H7 (cell line): ENCODE measurements at places on chromosomes 4 and X. TPM values are rescaled to one million over a fixed set of nuclear protein-coding genes. Genes with fewer than 3 reads are reported as not detected.

- no peak for DNase-seq
These were observed 28.1 kb downstream of the ADAM29 start for GRCh38 chr4:174946246-174946645.

DNA sequence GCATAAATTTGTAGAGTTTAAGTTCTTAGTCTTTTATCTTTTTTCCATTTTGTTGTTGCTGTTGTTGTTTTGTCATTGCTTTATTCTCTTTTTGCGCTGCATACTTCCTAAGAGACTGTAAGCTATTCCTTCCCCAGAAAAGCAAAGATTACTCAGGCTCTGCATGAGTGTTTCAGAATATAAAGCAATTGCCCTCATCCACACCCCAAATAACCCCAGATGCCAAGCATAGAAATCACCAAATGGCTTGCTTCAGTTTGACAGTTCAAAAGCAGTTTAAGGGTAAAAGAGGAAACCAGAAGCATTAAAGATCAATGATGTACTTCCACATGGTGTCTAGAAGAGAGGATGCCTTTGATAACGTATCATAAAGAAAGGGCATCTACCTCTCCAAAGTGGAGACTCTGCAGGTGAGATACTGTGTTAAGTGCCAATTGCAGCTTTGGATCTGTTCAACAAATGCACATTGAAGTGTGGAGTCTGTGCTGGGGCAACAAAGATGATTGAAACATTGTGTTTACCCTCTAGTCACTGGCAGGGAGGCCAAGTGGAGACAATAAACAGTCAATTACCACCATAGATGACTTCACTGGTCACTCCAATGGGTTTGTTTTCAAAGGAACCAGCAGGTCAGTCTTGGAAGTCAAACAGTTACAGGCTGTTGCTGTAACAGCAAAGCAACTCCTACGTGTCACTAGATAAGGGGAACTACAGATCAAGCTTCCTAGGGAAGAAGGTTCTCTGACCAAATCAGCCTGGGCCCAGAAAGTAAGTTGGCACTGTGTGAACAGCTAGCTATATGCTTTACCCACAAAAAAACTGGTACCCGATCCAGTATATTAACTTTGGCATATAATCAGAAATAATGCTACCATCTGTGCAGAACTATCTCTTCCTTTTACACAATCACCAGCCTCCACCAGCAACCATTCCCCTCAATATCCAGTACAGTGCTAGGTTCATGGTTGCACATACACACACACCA is 40.6 kb upstream of the IL21 start:
- no peak for DNase-seq

- no peak for DNase-seq
These were observed 121.6 kb upstream of the CBR4 start for GRCh38 chr4:169131556-169132208.

DNA sequence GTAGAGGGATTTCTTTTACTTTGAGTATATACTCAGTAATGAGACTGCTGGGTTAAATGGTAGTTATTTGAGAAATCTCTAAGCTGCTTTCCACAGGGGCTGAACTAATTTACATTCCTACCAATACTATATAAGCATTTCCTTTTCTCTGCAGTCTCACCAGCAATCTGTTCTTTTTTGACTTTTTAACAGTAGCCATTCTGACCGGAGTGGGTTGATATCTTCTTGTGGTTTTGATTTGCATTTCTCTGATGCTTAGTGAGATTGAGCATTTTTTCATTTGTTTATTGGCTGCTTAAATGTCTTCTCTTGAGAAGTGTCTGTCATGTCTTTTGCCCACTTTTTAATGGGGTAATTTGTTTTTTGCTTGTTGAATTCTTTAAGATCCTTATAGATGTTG is 43.3 kb downstream of the SPCS3 start:
- no peak for DNase-seq

DNA sequence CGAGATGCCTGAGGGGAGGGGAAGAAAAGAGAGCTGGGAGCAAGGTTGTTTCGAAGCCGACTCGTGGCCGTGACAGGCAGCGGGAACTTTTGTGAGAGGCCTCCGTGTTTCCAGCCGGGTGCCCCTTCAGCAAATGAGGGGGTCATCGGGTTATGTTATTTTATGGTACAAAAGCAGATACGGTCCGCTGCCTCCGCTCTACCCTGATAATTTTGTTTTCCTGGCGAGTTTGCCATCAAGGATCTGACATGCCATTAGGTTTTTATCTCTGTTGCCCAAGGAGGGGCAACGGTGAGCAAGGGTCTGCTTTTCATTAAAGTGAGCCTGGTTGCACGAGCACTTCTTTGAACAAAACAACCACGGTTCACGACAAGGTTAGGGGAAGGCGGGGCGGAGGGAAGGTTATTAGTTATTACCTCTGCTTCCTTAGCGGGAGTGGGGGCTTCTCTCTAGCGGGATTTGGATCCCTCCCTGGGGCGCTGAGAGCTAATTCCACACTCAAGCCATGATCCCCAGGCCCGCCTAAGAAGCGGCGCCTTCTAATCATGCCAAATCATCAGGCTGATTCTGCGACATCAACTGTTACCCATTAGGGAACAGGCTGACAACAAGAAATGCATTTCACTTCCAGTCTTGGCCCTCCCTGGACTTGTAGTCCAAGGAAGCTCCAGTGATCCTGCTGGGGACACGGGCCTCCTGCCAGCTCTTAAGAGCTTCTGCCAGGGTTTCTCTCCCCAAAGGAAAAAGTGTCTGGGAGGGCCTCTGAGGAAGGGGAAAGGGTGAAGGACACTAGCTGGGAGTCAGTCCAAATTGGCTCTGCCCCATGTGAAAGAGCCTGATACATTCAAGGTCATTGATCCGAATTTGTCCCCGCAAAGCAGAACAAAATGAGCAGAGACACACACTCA is 617.7 kb downstream of the MID1IP1 start:
- peak; percentile 24 for DNase-seq

DNA sequence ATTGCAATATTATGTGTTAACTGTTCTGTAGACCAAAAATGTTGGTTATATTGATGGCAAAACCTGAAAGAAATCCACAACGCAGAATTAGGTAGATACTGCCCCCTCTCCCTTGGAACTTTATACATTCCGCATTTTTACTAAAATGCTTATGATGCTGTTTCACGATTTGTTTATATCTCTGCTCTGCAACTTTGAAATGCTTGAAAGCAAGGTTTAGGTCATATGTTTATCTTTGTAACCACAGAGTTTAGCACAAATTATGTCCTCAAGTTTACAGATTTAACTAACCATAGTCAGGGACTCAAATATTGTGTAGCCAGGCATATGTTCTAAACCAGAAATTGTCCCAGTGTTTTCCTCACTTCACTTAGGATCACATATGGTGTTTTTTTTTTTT is 66.1 kb upstream of the H2AZ1 start:
- DNase-seq: no peak

DNA sequence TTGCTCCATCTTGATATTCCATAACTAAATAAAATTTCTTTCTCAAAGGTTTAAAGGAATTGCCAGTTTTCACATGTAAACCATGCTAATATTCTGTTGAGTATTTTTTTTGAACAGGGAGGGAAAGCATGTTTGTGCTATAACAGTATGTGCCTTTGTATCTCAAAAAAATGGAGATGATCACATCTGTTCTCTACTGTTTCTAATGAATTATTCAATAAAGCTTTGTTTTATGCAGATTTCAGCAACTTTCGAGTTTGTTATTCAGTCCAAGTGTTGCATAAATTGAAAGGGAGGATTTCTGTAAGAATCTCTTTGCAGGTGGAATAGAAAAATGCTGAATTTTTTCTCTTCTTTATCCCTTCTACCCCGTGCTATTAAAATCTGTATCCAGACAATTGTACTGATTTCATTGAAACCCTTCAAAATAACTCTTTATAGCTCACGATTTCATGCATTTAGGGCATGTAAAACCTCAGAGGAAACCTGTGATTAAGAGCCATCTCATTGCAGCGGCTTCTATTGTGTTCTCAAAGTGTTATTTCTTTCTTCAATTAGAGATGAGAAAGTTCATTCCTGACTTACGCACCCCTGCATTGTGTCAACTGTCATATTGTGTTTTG is 42.1 kb downstream of the NEIL3 start:
- DNase-seq: no peak

DNA sequence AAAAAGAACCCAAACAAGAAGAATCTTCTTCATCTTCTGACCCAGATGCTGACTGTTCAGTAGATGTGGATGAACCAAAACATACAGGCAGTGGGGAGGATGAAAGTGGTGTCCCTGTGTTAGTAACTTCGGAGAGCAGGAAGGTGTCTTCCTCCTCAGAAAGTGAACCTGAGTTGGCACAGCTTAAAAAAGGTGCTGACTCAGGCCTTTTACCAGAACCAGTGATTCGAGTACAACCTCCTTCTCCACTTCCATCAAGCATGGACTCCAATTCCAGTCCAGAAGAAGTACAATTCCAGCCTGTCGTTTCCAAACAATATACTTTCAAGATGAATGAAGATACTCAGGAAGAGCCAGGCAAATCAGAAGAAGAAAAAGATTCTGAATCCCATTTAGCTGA is 307.0 kb downstream of the ANK2 start:
- DNase-seq: no peak

GRCh38 chrX:37701588-37701987 is 16.0 kb downstream of the XK start:
- DNase-seq: peak; percentile 15

- no peak for DNase-seq
These were observed 107.4 kb upstream of the ANK2 start for GRCh38 chr4:112942077-112942476.

DNA sequence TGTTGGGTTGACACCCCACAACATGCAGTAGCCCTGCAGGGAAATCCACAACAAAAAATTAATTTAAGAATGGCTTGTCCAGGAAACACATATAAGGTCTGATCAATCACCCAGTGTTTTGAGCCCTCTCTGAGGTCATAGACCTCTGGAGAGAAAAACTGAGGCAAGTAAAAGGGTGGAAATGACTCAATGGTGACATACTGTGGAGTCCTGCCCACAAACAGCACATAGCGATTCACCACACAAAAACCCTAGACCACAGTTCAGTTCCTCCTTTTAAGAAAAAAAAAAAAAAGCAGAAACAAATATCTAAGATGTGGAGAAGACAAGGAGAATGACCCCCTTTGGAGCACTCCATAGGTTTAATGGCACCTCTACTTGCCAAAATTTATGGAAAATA is 2691.0 kb downstream of the PCDH7 start:
- no peak for DNase-seq

GRCh38 chrX:63283348-63283747 is 67.8 kb downstream of the SPIN4 start:
- DNase-seq: no peak

TEC gene
- 1.2 and 2.0 TPM in 2 replicates for total RNA-seq

SFRP2 gene
- 140 and 170 TPM in 2 replicates for total RNA-seq

CPE gene
- 23.2 and 32.6 TPM in 2 replicates for total RNA-seq

ABLIM2 gene
- 1.6 and 1.9 TPM in 2 replicates for total RNA-seq

TRAM1L1 gene
- 1.9 and 2.9 TPM in 2 replicates for total RNA-seq

F8A2 gene
- total RNA-seq: not detected in 2 replicates

NOX1 gene
- total RNA-seq: not detected in 2 replicates

GPRIN3 gene
- 0.42 and 0.44 TPM in 2 replicates for total RNA-seq

SYP gene
- 1.7 and 1.9 TPM in 2 replicates for total RNA-seq
